ENCODE measurements at places on chromosomes 2 and 18.
A peak's percentile ranks its signal among the peaks of the same experiment; 100 is the strongest.

GRCh38 chr18:3595369-3596273 is 145.6 kb downstream of the TGIF1 start:
- DNase-seq, result peak; percentile 87

GRCh38 chr2:154370873-154371272 is 327.6 kb upstream of the KCNJ3 start:
- DNase-seq, result no peak

- DNase-seq, result no peak
These were observed 338.9 kb downstream of the ZEB2 start for GRCh38 chr2:144181001-144181400.

- DNase-seq, result no peak
These were observed 184.0 kb downstream of the FIGN start for GRCh38 chr2:163551616-163552373.

DNA sequence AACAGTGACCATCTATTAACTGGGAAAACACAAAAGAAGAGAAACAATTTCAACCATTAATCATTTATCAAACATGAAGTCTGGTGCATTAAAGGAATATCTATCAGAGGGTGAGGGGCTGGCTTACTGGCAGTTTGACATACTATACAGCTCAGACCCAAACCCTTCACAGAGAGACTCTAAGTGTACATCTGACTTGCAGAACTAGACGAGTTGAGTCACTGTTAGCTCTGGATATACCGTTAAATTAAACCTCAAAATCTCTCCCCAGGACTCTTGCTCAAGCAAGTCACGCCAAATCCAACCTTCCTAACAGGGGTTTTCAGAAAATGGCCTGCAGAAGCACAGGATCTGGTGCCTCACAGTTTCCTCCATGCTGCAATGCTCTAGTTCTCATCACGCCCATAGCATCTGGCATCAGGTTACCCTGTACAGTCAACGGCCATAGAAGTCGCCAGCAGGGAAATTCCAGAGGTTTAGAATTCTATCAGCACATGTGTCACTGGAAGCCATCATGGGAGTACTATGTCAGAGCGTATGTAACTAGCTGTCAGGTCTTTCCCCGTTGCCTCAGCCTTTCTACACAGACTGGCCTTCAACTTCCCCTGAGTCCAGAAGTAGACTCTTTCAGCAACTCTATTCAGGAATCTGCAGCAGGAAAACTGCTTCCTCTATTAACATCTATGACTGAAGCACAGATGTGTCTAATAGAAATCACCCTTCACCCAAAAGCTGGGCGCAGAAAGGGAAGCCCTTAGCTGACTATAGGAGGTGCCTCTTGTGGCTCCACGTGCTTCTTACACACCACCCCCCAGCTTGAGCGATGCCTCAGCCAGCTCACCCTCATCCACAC is 9.3 kb downstream of the TGOLN2 start:
- DNase-seq, result peak; percentile 88

Data from HFFc6 (cell line).